Gastrocnemius medialis (tissue), 4 donors: ENCODE measurements at places on chromosomes 2 and 18.

DNA sequence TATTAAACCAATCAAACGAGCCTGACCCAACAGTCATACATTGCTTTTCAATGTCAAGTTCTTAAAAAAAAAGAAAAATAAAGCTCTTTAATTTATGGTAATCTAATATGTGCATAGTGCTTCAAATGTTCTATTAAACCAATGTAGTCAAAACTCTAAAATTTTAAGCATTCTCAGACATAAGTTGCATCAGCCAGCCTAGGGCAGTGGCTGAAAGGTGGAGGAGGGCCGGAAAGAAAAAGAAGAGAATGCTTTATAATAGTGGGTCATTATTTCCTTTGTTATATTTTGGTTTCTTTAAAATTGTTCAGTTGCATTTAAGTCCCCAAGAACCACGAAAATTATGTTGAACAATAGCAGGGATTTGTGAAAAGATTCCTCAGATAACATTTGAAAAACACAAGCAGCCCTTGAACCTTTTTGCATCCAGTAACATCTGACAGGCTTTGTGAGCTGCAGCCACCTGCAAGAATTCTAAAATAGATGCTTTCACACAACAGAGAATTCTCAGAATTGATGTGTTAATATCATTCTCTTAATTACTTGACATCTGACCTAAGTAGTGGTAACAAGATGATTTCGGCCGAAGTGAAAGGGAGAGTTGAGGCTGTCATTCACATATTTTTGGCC is 252.1 kb downstream of the CDCA7 start:
- DNase-seq, result no peak

DNA sequence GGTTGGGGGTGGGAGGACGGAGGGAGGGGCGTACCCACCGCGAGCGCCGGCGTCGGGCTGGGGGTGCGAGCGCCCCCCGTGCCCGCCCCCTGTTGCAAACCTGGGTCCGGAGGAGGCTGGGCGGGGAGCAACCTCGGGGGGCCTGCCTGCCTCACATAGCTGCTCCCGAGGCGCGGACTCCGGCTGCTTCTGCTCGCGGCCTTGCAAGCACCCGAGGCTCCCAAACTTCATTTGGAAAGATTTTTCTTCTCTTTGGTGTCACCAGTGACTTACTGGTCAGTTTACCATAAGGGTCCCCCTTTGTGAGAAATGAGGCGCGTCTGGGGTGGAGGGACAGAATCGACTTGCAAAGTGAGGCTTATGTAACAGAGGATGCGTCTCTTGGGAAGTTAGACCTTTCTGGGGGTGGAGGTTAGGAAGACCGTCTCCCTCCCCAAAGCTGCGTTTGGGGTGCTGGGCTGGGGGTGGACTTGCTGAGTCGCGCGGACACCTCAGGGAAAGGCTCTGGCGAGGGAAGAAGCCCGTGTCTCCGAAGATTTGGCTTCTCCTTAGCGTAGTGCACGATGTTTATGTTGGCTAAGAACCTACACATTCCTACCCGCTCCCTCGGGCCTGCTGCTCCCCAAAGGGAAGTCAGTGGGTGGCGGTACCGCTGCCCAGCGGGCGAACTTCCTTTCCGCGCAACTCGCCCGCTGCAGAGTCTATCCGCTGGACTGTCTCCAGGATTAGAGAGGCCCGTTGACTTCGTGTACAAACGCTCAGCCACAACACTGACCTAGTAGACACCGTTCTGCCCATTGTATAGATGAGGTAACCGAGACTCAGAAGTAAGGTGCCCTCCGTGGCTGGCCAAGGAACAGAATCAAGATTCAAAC is 559 bp downstream of the TMEM37 start:
- DNase-seq, result no peak

DNA sequence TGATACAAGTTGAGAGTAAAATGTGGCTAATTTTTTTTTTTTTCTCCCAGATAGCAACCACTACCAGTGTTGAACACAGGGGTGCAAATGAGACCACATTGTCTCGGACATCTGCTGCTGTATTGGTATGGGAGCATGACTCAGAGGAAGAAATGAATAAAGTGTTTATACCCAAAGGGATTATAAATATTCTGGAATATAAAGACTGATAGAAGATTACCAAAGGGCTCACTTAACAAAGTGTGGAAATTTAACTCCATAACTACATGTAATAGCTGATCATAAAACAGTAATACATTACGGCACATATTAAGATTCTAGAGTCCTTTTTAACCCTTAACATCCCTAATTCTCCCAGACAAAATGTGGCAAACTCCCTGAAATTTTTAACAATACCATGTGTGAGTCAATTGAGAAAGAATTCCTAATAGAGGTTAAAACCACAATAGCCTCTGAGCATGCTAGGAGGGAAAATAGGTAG is 1023.0 kb upstream of the ACVR2A start:
- DNase-seq, result no peak

DNA sequence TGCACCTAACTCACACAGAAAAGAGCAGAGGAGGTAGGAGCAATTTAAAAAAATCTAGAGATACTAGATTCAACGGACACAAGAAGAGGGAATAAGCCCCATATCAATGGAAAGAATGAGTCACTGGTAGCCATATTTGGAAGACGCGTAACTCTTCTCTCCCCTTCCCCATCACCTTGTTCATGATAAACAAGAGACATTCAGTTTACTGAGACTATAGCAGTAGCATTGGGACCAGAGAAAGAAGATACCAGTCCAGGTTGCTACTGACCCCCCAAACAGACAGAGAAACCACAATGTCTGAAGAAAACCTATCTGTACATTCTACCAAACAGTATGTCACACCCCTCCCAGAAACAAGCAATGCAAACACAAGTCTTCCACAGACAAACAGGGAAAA is 81.1 kb downstream of the SLC66A3 start:
- DNase-seq, result no peak

DNA sequence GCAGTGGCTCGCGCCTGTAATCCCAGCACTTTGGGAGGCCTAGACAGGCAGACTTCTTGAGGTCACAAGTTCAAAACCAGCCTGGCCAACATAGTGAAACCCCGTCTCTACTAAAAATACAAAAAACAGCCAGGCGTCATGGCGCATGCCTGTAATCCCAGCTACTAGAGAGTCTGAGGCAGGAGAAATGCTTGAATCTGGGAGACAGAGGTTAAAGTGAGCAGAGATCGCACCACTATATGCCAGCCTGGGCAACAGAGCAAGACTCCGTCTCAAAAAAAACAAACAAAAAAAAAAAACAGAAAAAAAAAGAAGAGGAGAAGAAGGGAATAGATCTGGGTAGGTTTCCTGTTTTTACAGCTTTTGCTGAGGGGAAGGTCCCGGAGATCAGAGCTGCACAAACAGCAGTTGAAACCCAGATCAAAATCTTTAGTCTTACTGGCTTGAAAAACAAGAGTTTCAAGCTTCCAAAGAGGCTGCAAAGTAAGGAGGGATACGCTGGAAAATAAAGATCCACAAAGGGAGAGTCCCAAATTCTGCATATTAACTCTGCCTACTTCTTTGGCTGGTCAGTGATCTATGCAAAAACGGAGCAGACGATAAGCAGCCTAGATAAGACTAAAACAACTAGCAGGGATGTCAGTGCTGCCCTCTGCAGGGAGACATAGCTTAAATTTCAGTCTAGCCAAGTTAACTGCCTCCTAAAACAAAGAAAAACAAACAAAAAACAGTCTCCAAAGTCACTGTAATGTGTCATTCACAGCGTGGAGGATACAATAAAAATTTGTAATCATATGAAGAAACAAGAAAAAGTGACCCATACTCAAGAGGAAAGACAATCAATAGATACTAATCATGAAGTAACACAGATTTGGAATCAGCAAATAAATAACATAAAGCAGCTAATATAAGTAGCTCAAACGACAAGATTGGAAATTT is 74.1 kb downstream of the TLK1 start:
- DNase-seq, result no peak

GRCh38 chr2:8432706-8433336 is 249.0 kb upstream of the ID2 start:
- no peak for DNase-seq

DNA sequence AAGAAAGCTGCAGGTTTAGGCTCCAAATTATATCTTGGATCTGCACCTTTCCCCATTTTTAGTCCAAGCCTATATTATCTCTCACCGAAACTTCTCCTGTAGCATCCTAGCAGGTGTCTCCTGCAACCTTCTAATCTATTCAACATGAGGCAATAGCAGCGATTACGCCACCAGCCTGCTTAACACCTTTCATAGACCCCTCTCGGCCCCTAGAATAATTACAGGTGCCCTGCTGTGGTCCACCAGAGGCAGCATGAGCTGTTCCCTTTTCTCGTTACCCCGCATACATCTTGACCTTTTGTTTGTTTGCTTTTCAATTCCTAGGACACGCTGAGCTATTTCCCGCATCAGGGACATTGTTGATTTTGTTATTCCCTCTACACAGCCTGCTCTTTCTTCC is 361.9 kb downstream of the CYRIA start:
- DNase-seq, result no peak

- no peak for DNase-seq
Measured at GRCh38 chr2:74536166-74536950, 6.6 kb downstream of the HTRA2 start.

DNA sequence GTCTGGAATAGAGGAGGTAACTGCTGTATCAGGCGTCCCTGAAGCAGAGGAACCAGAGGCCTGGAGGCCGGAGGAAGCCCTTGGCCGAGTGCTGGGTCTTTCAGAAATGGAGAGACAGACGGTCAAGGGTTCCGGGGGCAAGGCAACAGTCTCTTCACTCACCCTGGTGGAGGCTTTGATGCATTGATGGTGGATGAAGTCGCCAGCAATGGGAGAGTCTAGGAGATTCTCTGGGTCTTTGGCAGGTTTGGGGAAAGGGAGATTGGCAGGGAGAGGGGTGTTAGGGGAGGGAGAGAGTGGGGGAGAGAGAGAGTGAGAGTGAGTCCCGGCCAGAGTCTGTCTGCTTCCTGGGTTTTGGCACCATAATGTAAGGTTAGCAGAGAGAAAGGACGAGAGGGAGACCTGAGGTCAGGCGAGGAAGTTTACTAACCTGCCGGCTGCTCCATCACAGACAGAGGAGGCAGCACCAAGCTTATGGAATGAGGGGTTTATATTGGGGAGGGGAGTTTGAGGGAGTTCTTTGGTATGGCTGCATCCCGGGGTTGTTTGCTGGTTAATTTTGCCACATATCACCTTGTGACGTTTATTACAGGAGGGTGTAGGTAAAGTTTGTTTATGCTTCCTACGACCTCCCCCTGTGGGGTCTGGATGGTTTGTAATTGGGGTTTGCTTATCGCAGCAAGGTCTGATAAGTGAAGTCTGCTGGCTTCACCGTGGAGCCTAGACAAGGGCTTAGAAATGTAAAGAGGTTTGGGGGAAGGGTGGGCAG is 19.6 kb downstream of the COMMD1 start:
- no peak for DNase-seq

- DNase-seq, result no peak
Measured at GRCh38 chr18:58451972-58452334, 176.9 kb downstream of the ALPK2 start.

GRCh38 chr2:4908461-4908860 is 783.7 kb upstream of the SOX11 start:
- no peak for DNase-seq

DNA sequence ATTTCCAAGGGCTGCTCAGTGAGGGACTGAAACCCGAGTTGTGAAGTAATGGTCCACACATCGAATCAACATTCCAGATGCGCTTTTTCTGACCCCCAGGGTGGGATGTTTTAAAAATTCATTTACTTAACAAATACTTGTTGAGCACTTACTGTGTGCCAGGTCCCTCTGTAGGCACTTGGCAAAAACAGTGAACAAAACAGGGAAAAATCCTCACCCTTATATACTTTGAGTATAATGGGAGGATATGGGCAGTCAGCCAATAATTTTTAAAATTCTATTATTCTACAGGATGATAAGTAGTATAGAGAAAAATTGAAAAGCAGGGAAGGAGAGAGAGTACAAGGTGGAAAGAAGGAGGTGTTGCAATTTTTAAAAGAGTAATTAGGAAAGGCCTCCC is 31.3 kb upstream of the AFTPH start:
- DNase-seq, result no peak

DNA sequence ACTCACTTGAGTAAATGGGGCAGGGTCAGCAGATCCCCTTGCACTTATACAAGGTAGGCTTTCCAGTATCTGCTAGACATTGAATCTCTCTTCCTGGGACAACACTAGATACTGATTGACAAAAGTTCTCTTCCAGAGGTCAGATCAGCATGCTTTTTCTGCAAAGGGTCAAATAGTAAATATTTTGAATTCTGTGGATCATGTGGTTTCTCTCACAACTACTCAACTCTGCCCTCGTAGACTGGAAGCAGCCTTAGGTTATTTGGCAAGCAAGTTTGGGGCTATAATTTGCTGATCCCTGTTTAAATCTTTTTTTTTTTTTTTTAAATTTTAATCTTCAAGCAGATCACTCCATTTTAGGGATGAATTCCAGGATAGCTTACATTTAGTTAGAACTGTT is 17.4 kb upstream of the NABP1 start:
- no peak for DNase-seq

DNA sequence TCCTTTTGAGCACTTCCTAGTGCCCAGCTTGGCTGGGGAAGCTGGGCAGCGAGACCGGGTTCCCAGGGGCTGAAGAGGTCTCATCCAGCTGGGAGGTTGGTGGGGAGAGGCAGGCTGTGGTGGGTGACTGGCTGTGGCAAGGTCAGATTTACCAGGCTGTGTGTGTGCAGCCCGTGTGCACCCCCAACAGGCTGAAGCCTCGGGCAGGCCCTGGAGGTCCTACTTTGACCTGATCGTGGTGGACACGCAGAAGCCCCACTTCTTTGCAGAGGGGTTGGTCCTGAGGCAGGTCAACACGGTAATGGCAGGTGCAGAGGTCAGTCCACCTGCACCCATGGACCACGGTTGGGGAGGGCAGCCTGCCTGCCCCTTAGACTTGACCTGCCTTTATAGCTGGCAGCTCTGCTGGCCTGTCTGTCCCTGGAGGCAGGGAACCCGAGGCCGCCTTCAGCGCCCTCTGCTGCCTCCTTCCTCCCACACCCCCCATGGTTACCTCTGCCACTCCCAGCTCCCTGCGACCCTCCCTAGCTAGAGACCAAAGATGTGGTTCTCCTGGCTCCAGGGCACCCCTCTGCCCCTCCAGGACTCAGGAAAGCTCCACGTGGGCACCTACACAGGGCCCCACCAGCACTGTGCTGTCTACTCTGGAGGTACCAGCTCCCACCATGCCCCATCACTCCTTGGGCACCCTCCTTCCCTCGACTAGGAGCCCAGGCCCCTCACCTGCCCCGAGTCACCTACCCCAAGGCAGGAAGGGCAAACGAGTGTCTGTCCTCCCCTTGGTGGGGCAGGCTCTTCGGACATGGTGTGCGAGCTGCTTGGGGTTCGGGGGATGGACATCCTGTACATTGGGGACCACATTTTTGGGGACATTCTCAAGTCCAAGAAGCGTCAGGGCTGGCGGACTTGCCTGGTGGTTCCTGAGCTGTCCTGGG is 4.0 kb downstream of the NT5DC4 start:
- no peak for DNase-seq

DNA sequence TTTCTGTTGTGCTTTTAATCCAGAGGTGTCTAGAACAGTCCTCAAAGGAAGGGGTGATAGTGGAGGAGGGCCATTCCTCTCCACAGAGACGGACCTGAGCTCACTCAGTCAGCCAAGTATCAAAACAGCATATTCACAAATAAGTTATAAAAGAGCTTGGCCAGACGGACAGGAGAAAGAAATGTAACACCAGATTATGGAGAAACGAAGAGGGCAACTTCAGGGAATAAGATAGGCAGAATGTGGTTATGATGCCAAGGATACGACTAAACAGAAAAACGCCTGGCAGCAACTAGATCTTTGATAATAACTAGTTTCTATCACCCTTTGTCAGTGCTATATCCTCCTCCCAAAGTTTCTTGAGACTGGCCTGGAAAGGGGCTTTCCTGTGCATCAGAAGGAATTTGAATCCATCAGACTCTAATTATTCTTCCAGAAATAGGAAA is 42.5 kb downstream of the MAP4K3 start:
- DNase-seq, result no peak
